Right hindlimb (tissue), 1 donor: ENCODE measurements at places on chromosomes 13 and 19.
A peak's percentile ranks its signal among the peaks of the same experiment; 100 is the strongest.

- no peak for DNase-seq
Observed at GRCh38 chr19:17025991-17026658, 485 bp downstream of the CPAMD8 start.

DNA sequence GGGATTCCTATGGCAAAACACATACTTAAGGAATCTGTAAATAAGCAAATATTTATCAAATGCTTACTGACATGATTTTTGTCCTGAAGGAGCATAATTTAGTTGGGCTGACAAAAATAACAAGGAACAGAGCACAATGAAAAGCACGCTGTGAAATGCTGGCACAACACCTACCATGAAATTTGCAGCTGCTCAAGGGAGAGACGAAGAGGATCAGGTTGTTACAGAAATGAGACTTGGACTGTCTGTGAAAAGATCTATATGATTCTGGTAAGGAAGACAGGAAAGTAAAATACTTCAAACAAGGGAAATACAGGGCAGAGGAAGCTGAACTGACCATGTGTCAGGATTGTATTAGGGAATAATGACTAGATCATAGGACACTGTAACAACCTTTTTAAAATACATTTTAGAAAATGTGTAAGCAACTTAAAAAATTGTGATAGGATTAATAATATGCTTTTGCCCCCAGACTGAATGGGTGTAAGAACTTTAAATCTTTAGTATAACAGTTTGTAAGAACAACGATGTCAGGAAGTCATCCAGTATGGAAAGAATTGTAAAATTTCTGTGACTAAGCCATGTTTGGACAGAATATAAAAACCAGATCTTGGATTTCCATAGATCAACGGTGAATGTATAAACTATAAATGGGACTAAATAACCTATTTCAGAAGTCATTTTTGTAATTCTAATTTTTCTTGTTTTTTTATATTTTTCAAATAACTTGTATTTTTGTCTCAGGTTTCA, 1556.0 kb downstream of the EFNB2 start:
- peak; percentile 33 for DNase-seq

DNA sequence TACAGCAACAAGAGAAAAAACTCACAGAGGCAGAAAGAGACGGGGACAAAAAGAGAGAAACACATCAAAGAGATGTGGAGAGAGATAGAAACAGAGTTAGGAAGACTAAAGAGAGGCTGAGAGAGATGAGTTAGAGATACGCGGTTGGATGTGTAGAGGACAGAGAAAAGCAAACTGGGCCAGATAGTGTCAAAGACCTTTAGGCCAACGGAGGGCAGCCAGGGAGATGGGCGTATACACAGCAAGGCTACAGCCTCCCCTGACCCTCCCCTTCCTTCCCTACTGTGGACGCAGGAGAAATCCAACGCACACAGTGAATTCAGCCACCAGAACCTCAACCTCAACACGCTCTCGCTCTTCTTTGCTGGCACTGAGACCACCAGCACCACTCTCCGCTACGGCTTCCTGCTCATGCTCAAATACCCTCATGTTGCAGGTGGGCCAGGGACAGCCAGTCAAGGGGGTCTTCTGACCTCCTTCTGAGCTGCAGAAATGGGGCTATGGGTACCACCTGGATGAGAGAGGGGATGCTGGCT, 18.7 kb downstream of the CYP2B6 start:
- no peak for DNase-seq

DNA sequence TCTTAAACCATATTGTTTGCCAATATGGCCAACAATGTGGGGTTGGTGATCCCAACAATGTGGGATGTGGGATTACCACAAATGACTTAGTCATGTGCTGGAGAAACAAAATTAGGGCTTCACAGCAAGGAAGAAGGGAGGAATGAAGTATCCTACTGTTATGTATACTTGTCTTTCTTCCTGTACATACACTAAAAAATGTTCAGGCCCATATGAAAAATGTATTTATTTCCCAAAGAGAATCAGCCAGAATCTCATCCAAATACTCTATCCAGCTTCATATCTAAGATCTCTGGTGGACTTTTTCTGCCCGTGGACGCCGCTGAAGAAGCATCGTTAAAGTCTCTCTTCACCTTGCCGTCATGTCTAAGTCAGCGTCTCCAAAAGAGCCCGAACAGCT, at the start of gene HNRNPA1L2:
Gene HNRNPA1L2 (plus strand): TSS at position 301 of the 400 bp plus-strand sequence. CDS start 62 bp downstream, at position 363.
- DNase-seq = no peak

GRCh38 chr13:29893438-29893837, 43.0 kb upstream of the UBL3 start:
- no peak for DNase-seq

DNA sequence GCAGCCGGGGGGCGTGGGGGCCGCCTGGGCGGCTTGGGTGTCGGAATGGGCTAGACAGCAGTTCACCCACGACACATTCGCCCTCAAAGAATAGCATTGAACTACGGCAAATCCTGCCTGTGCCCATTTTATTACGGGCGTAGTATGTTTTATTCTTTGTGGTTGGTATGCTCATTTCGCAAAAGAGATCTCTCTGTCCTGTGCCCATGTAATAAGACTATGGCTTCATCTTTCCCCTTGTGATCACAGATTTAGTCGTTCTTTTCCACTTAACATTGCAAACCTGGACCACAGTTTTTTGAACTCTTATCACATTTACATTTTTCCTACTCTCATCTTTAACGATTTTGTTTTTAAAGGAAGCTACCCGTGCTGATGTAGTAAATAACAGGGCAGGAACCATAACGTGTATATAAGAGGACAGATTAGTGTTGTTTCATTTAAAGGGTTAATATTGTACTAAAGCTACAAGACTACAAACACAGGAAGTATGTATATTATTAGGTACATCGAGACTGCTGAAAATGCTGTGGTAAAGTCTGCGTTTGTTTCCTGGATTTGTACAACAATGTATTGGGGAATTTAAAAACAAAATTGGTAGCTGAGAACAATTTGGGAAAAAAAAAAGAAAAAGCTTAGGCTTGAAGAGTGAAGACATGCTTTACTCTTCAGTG, 3.2 kb upstream of the MYCBP2 start:
- DNase-seq = no peak

- DNase-seq = no peak
Observed at GRCh38 chr13:48400850-48401291, 12.0 kb downstream of the LPAR6 start.

DNA sequence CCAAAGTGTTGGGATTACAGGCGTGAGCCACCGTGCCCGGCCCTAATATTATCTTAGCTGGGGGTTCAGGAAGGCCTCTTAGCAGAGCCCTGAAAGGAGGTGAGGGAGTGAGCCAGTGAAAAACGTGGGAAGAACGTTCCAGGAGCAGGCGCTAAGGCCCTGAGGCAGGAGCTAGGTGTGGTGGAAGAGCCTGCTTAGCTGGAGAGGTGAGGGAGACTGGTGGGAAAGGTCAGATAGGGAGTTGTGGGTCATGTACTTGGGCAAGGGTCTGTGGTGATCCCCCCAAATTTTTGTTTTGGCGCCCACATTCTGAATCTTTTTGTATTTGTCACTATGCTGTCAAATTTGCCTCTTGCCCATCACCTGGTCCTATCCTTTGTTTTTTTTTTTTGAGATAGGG, 5.1 kb upstream of the INAFM1 start:
- no peak for DNase-seq

GRCh38 chr13:105139380-105140285, 1395.8 kb downstream of the EFNB2 start:
- DNase-seq = peak; percentile 16

GRCh38 chr19:1243768-1244692, 2.5 kb downstream of the ATP5F1D start:
- DNase-seq = peak; percentile 87

GRCh38 chr13:36157480-36157879, 26.3 kb upstream of the DCLK1 start:
- peak; percentile 76 for DNase-seq

- no peak for DNase-seq
Observed at GRCh38 chr13:74910415-74910814, 571.6 kb downstream of the TBC1D4 start.

- no peak for DNase-seq
Observed at GRCh38 chr19:39937094-39937720, 2.8 kb upstream of the FCGBP start.

DNA sequence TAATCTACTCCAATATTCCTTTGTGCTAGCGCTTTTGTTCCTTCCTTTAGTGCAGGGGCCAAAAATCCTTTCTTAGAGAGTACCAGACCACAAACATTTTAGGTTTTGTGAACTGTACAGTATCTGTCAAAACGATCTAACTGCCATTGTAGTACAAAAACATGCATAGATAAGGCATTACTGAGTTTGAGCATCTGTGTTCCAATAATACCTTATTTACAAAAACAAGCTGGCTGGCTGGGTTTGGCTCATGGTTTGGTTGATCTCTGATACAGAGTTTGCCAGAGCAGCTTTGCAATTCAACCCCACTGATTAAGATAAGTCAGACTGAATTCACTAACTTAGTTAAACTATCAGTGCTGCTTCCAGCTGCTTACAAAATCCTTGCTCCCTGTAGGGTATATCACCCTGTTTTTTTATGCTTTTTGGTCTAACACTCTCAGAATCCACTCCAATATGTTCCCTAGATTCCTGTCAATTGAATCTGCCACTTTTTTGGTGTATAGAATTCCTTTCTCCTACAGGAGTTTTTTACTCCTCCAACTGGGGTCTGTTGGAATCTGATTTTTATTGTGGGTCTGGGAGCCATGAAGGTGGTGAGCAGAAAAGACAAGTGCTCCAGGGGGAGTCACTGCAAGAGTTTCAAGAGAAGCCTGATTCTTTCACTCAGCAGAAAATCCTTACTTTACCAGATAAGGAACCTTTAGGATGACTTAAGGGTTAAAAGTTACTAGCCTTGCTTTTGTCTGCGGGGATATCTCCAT, 1399.4 kb downstream of the EFNB2 start:
- no peak for DNase-seq

- DNase-seq = no peak
Observed at GRCh38 chr13:76339649-76340048, 546.6 kb downstream of the KCTD12 start.

GRCh38 chr13:25300861-25301346, 521 bp upstream of the NUP58 start:
- DNase-seq = peak; percentile 77

- no peak for DNase-seq
Observed at GRCh38 chr13:58850161-58850560, 1218.6 kb downstream of the PCDH17 start.
